Naive thymus-derived CD4-positive, alpha-beta T cell (primary cell): ENCODE measurements at places on chromosomes 2 and 18. TPM values are rescaled to one million over a fixed set of nuclear protein-coding genes. Genes with fewer than 3 reads are reported as not detected.

CHRNA1 gene
- total RNA-seq: not detected in 2 replicates

SRD5A2 gene
- not detected for total RNA-seq

SNORC gene
- 3.0 TPM for total RNA-seq

MTCL1 gene
- 0.61 TPM for total RNA-seq

SERPINB12 gene
- not detected in 2 replicates for total RNA-seq

CAPN13 gene
- total RNA-seq: not detected

ANTXR1 gene
- total RNA-seq: not detected

MOGAT1 gene
- total RNA-seq: not detected in 2 replicates

SPEG gene
- total RNA-seq: 23.2 TPM

ZNF519 gene
- total RNA-seq: 10.5 TPM

ELOA2 gene
- total RNA-seq: not detected

TCF23 gene
- not detected for total RNA-seq

TRIM43 gene
- total RNA-seq: not detected

ALPI gene
- not detected for total RNA-seq

RGPD3 gene
- 0.38 TPM for total RNA-seq

REEP1 gene
- total RNA-seq: 0.27 TPM

ABCG8 gene
- total RNA-seq: not detected

ACTG2 gene
- total RNA-seq: not detected

RAD51AP2 gene
- total RNA-seq: not detected

B3GNT7 gene
- total RNA-seq: 0.43 TPM

KCNJ3 gene
- not detected for total RNA-seq

IL37 gene
- not detected for total RNA-seq

SPHKAP gene
- total RNA-seq: not detected in 2 replicates

NYAP2 gene
- not detected for total RNA-seq

CCDC150 gene
- 0.13 TPM for total RNA-seq

CAPN14 gene
- total RNA-seq: 0.92 TPM

SPDYA gene
- 4.6 TPM for total RNA-seq

ANKRD36B gene
- total RNA-seq: 70.6 and 77.5 TPM in 2 replicates

GAD1 gene
- total RNA-seq: not detected

SOWAHC gene
- total RNA-seq: 0.94 TPM

PFN4 gene
- not detected for total RNA-seq

SPATA3 gene
- not detected in 2 replicates for total RNA-seq

SERPINB3 gene
- not detected in 2 replicates for total RNA-seq

EPB41L5 gene
- total RNA-seq: 7.8 TPM

FZD7 gene
- 0.27 TPM for total RNA-seq

SCN1A gene
- not detected for total RNA-seq

MALT1 gene
- total RNA-seq: 80.0 TPM
